Kidney capillary endothelial cell (primary cell): ENCODE measurements at places on chromosomes 6 and 20.

GRCh38 chr6:47245745-47246371 is 63.8 kb downstream of the TNFRSF21 start:
- DNase-seq = no peak

DNA sequence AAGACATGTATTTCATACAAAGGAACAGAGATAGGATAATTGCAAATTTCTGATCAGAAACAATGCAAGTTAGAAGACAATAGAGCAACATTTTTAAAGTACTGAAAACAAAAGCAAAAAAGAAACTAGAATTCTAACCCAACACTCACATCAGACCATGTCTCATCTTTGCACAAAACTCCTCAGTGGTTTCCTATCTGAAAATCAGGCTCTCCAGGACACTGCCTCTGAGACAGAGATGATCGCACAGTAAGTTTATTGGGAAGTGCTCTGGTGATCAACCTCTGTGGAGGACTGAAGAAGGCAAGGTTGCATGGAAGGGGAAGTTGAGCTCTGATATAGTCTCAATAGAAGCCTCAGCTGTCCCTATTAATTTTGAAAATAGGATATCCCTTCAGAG is 2.3 kb upstream of the TTBK1 start:
- no peak for DNase-seq

- peak; percentile 89 for DNase-seq
These were observed 37.4 kb downstream of the ATXN1 start for GRCh38 chr6:16723826-16724225.

- no peak for DNase-seq
These were observed 105.6 kb downstream of the ELOVL4 start for GRCh38 chr6:79841577-79842375.

- no peak for DNase-seq
These were observed 43.9 kb upstream of the PAX1 start for GRCh38 chr20:21661488-21662055.

DNA sequence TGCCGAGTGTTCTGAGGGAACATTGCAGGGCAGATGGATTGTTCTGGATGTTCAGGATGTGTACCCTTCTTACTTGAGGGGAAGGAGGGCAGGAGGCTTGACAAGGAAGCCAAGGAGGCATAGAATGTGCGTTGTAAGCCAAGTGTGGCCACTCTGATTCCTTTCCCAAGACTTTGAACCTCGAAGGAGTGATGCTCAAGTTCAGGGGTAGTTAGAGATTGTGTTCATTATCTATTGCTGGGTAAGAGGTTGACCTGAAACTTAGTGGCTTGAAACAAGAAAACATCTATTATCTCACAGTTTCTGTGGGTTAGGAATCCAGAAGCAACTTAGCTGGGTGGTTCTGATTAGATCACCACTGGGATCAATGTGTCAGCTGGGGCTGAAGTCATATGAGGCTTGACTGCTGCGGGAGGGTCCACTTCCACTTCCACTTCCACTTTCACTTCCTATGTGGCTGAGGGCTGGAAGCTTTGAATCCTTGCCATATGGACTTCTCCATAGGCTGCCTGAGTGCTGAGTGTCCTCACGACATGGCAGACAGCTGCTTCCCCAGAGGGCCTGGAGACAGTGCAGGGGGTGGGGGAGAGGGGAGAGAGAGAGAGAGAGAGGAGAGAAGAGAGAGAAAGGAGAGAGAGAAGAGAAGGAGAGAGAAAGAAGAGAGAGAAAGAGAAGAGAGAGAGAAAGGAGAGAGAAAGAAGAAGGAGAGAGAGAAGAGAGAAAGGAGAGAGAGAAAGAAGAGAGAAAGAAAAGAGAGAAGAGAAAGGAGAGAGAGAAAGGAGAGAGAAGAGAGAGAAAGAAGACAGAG is 6.9 kb upstream of the CD40 start:
- DNase-seq = no peak

DNA sequence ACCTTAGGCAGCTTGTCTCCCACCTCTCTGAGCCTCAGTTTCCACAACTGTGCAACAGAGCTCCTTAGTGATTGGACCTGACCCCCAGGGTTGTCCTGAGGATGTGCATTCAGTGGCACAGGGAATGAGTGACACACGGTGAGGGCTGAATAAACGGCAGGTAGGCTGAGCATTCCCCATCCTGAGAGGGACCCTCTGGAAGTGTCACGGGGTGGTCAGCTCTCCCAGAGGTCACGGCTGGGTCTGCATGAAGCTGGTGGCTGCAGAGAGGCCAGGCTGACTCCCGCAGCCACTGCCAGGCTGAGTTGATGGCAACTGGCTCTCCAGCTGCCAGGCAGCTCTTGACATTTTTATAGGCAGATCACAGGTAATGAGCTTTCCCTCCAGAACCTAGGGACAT is 42.5 kb downstream of the CD40 start:
- DNase-seq = no peak

DNA sequence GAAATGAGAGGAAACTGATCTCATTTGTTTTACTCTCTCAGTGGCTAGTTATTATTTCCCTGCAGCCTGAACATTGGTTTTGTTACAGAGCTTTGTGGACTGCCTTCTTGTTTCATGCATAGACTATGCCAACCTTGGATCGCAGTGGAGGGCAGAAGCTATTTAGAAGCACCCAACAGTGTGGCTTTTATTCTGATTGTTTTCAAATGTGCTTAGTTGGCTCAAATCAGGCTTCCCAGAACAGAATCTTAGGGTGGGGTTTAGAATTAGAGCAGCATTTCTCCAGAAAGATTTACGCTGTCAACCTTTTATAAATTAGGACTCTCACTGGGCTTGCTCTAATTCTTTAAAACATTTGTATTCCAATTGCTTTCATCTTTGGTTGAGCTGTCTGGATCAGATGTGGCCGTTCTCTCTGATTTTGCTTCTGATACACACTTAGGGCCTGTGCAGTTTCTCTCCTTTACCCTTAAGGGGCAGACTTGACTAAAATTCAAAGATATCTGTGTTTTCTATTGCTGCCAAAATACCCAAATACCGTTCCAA is 210.3 kb downstream of the BCKDHB start:
- no peak for DNase-seq

DNA sequence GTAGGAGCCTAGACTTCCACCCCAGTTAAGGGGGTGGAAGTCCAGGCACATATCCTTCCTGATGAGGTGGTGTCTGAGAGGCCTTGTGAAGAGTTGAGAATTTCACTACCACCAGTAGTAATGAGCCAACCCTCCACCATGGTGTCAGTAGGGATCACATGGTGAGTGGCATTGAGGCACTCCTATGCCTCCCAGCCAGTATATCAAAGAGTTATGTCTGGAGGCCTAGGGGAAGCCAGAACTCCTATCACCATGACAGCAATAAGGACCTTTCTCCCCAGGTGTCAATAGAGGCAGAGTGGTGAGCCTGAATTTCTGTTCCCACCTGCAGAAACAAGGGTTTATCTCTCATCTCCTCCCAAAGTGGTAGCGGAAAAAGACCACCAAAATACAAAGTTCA is 106.6 kb upstream of the ADTRP start:
- no peak for DNase-seq

- DNase-seq = no peak
These were observed 77.8 kb downstream of the ATG5 start for GRCh38 chr6:106247733-106248132.

- no peak for DNase-seq
These were observed 2.5 kb upstream of the HLA-DRA start for GRCh38 chr6:32436995-32437836.

- DNase-seq = no peak
These were observed 46.8 kb downstream of the MAP7 start for GRCh38 chr6:136503303-136504029.

DNA sequence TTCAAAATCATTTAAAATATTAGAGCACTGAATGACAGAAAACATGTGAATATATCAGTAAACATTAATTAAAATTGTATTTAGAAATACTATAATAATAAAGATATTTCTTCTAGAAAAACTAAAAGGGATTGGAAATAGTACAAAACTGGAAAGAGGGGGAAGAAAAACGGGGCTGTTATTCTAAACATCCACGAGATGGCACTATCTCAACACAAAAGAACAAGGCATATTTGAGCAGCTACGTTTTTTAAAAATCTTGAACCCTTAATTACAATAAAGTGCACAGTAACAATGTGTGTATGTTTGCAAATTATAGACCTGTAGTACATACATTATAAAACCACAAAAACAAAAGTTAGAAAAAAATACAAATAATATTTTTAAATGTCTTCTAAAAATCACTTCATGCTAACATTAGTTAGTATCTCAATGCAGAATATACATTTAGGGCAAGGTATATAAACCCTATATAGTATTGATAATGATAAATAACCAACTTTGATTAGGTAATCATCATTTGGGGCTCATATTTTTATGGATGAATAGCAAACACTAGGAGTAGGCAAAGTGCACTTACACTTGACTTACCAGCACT is 42.5 kb upstream of the PNISR start:
- no peak for DNase-seq

DNA sequence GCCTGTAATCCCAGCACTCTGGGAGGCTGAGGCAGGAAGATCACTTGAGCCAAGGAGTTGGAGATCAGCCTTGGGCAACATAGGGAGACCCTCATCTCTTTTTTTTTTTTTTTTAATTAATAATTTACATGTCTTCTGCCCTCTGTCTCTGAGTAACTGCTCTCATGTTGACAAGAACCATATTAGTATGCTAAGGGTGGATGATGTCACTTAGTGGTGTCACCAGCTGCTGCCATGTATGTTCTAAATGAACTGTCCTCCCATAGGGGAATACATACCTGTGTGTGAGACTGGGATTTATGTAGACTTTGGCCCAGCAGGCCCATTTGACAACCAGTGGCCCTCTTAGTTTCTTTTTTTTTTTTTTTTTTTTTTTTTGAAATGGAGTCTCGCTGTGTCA is 65.6 kb downstream of the SCAND1 start:
- DNase-seq = no peak

DNA sequence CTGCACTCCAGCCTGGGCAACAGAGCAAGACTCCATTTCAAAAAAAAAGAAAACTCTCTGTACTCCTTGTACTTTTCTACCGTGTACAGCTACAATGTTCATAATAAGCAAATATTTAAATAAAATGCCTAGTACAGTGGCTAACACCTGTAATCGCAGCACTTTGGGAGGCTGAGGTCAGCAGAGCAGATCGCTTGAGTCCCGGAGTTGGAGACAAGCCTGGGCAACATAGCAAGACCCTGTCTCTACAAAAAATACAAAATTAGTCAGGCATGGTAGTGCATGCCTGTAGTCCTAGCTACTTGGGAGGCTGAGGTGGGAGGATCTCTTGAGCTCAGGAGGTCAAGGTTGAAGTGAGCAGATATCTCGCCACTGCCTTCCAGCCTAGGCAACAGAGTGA is 5.7 kb downstream of the NAPB start:
- no peak for DNase-seq

GRCh38 chr6:75693534-75693933 is 55.5 kb upstream of the MYO6 start:
- DNase-seq = no peak

DNA sequence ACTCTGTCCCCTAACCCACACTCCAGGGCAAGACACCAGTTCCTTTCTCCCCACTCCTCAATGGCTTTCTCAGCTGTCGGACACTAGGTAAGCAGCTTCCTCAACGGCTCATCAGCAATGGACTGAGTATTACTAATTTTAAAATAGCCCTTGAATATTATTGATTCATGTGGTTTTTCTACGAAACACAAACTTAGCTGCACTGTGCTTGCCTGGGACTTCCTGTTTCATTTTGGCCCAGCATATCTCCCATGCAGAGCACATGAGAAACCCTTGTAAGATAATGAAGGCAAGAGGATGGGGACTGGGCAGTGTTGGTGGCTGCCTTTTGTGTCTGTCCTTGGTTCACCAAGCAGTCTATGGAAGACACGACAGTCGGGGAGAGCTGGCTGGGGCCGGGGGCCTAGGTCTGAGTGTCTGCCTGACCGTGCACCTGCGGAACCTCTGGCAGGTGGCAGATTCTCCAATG is 48.9 kb downstream of the RNASET2 start:
- no peak for DNase-seq

DNA sequence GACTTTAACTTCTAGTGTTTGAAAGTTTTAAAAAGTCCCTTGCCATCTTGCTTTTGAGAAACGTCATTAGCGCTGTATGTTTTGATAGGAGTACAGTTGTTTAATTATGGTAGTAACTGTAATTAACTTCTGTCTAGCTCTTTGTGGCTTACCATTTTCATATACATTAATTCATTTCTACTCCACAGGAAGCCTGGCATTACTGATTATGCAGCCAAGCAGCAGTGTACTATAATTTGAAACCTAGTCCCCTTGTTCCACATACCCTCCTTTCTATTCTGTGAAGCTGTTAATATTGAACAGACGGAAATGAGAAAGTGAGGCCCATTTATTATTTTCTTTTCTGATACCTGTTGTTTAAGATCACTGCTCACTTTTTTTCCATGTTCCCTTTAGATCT is 235.4 kb downstream of the CDKAL1 start:
- DNase-seq = no peak

DNA sequence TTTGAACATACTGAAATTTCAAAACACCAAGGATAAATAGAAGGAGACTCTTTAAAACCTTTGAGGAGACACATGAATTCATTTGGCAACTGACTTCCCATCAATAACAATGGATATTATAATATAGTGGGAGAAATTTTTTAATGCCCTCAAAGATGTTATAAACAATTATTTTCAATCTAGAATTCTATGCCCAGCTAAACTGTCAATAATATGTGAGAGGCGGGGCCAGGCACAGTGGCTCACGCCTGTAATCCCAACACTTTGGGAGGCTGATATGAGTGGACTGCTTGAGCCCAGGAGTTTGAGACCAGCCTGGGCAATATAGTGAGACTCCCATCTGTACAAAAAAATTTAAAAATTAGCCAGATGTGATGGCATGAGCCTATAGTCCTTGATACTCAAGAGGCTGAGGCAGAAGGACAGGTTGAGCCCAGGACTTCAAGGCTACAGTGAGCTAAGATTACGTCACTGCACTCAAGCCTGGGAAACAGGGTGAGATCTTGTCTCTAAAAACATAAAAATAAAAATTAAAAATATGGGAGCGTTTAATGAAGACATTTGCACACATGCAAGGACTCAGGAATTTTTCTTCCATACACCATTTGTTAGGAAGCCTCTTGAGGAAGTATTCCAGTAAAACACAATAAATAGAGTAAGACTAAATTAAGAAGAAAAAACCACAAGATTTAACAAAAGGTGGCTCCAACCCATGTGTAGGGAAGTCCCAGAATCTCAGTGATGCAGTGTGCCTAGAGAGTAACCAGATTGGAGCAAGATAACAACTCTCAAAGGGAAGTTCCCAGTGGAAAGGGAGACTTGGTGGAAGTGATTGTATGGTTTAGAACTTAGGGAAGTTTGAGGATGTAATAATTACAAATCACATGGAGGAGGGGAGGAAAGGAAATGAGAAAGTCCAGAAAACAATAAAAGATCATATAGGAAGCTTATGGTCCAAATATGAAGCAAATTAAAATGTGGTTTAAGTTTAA is 26.3 kb upstream of the ETV7 start:
- no peak for DNase-seq

GRCh38 chr6:142802124-142802523 is 142.9 kb downstream of the HIVEP2 start:
- peak; percentile 89 for DNase-seq

GRCh38 chr6:35541836-35542235 is 29.1 kb upstream of the TULP1 start:
- no peak for DNase-seq

DNA sequence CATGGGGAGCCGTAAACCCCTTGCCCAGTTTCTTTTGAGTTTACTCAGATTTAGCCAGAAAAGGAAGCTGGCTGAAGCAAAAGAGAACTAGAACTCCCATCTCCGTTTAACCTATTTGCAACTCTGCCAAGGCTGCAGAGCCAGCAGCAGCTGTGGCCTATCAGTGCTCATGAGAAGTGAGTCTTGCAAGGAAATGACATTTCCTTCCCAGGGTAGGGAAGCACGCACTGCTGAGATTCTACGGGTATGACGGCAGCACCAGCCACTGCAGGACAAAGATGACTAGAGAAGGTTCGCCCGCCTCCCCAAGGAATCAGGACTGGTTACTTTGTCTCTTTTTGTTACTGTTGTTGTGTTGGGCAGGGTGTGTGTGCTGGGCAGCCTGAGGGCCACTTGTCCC is 47.6 kb downstream of the PPP1R3G start:
- DNase-seq = peak; percentile 85
